ENCODE measurements at places on chromosomes 11 and 22. TPM values are rescaled to one million over a fixed set of nuclear protein-coding genes. Genes with fewer than 3 reads are reported as not detected.

Gene TRIM51
- not detected for total RNA-seq

GRCh38 chr11:1335811-1336761, 26.7 kb upstream of the TOLLIP start:
- H3K36me3 ChIP-seq, result no peaks in the 10 kb centered on the region
- DNase-seq, result no peak
- peak overlapping the region; percentile 72 for H3K4me3 ChIP-seq
- H3K27ac ChIP-seq, result peak overlapping the region; percentile 88
- H3K4me1 ChIP-seq, result peaks cover 12% of the 10 kb centered on the region
- peaks cover 6% of the 10 kb centered on the region for H3K27me3 ChIP-seq

DNA sequence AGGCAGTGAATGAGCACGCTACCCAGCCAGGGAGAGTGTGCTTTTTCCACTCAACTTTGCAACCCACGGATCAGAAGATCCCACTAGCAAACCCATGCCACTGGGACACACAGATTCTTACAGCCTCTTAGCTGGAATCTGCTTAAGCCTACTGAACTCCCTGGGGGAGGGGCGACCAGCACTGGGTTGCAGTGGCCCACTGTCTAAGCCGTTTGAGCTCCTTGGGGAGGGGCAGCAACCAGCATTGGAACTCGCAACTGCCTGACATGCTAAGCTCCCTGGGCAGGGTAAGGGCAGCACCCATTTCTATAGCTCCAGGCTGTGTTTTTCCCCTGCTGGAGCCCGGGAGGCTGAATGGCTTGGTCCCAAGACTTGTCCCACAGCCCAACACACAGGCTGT, 99.6 kb downstream of the FAM168A start:
- no peak overlapping the region for H3K27ac ChIP-seq
- H3K4me1 ChIP-seq, result peaks cover 29% of the 10 kb centered on the region
- H3K4me3 ChIP-seq, result no peak overlapping the region
- peaks cover 7% of the 10 kb centered on the region for H3K36me3 ChIP-seq
- no peaks in the 10 kb centered on the region for H3K27me3 ChIP-seq

DNA sequence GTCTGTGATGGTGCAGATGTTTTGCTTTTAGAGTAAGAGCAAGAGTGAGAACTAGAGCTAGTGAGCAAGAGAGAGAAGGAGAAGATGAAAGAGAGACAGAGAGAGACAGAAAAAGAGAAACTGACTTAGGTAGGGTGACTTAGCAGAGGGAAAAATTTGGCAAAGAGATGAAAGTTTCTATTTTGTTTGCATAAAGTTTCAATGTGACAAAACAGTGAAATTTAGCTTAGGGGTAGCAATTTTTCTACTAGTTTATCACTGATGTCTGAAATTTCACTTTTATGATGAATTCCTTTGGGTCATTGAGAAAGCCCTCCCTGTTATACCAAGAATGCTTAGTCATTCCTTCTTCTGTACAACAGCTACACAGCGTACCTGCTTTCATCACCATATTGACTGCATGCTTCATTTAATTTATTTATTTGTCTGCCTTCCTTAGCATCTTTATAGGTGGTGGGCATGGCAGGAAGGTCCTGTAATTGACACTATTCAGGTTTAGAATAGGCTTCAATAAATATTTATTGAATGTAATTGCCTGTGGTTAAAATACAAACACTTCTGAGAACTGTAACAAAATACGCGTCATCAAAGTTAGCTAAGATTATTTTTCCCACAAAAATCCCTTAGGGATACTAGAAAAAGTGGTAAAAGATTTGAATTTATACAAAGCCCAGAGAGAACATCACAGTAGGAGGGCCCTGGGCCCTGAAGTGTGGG, 19.9 kb upstream of the CTSC start:
- H3K36me3 ChIP-seq, result no peaks in the 10 kb centered on the region
- no peak for DNase-seq
- peaks cover 15% of the 10 kb centered on the region for H3K4me1 ChIP-seq
- peaks cover 10% of the 10 kb centered on the region for H3K27me3 ChIP-seq

- H3K4me1 ChIP-seq, result no peaks in the 10 kb centered on the region
- peaks cover 18% of the 10 kb centered on the region for H3K27me3 ChIP-seq
- H3K36me3 ChIP-seq, result no peaks in the 10 kb centered on the region
- DNase-seq, result no peak
Observed at GRCh38 chr22:35510481-35510934, 30.1 kb upstream of the RASD2 start.

GRCh38 chr11:59556917-59557348, 45.6 kb downstream of the OR4D9 start:
- no peaks in the 10 kb centered on the region for H3K36me3 ChIP-seq
- peak overlapping the region; percentile 72 for H3K4me3 ChIP-seq
- peak overlapping the region; percentile 90 for H3K27ac ChIP-seq
- H3K4me1 ChIP-seq, result peaks cover 41% of the 10 kb centered on the region
- DNase-seq, result no peak
- no peaks in the 10 kb centered on the region for H3K27me3 ChIP-seq

GRCh38 chr11:107689317-107690202, 22.3 kb downstream of the SLN start:
- H3K4me1 ChIP-seq, result peaks cover 24% of the 10 kb centered on the region
- DNase-seq, result no peak
- no peaks in the 10 kb centered on the region for H3K36me3 ChIP-seq

- H3K36me3 ChIP-seq, result peaks cover 2% of the 10 kb centered on the region
- H3K27me3 ChIP-seq, result peaks cover 21% of the 10 kb centered on the region
- H3K4me3 ChIP-seq, result no peak overlapping the region
Observed at GRCh38 chr11:65790104-65790901, 3.4 kb downstream of the OVOL1 start.

- peak; percentile 55 for DNase-seq
- no peak overlapping the region for H3K4me3 ChIP-seq
- H3K27ac ChIP-seq, result no peak overlapping the region
- H3K27me3 ChIP-seq, result no peaks in the 10 kb centered on the region
Observed at GRCh38 chr11:67113231-67113721, 5.8 kb upstream of the KDM2A start.

- no peak overlapping the region for H3K4me3 ChIP-seq
- peaks cover 16% of the 10 kb centered on the region for H3K4me1 ChIP-seq
Observed at GRCh38 chr11:122226810-122227379, 110.9 kb upstream of the BLID start.

GRCh38 chr11:118917481-118918127, 8.1 kb downstream of the BCL9L start:
- H3K4me1 ChIP-seq, result peaks cover 90% of the 10 kb centered on the region
- no peak for DNase-seq
- peak overlapping the region; percentile 100 for H3K27ac ChIP-seq
- peak overlapping the region; percentile 67 for H3K4me3 ChIP-seq
- H3K27me3 ChIP-seq, result no peaks in the 10 kb centered on the region

- no peak overlapping the region for H3K27ac ChIP-seq
- no peaks in the 10 kb centered on the region for H3K4me1 ChIP-seq
- no peaks in the 10 kb centered on the region for H3K27me3 ChIP-seq
- DNase-seq, result no peak
Observed at GRCh38 chr11:20688761-20689160, 19.4 kb downstream of the NELL1 start.
